ENCODE measurements at places on chromosomes 13 and 19. TPM values are rescaled to one million over a fixed set of nuclear protein-coding genes. Genes with fewer than 3 reads are reported as not detected.

The PRKCG gene
- total RNA-seq, result not detected

The PIAS4 gene
- total RNA-seq, result 29.5 TPM

The NOVA2 gene
- 0.54 TPM for total RNA-seq

The KASH5 gene
- total RNA-seq, result not detected

GRCh38 chr13:97220151-97220900 is 1.8 kb upstream of the MBNL2 start:
- DNase-seq, result no peak

DNA sequence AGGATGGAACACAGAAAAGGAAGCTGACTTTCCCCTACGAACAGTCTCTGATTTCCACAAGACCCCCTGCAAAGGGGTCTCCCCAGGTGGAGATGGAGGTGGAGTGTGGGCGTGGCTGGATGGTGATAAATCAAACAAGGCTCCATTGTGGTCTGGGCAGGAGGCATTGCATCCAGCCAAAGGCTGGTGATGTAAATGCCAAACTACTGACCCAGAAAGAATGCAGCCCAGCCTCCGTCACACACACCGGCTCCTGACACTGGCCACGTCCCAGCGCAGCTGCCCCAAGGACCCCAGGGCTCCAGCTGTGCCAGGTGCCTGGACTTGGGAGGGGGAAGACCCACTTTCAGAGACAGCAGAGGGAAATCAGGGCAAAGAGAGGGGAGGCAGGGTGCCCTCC is 6.3 kb downstream of the SLC7A1 start:
- peak; percentile 25 for DNase-seq

GRCh38 chr13:52835071-52835839 is 13.2 kb downstream of the PCDH8 start:
- DNase-seq, result no peak

- no peak for DNase-seq
Measured at GRCh38 chr13:107200491-107200890, 632.6 kb upstream of the ARGLU1 start.

- DNase-seq, result peak; percentile 79
Measured at GRCh38 chr19:49145573-49146407, 9.4 kb downstream of the HRC start.

GRCh38 chr19:18594824-18595373 is 6.3 kb downstream of the REX1BD start:
- DNase-seq, result no peak

DNA sequence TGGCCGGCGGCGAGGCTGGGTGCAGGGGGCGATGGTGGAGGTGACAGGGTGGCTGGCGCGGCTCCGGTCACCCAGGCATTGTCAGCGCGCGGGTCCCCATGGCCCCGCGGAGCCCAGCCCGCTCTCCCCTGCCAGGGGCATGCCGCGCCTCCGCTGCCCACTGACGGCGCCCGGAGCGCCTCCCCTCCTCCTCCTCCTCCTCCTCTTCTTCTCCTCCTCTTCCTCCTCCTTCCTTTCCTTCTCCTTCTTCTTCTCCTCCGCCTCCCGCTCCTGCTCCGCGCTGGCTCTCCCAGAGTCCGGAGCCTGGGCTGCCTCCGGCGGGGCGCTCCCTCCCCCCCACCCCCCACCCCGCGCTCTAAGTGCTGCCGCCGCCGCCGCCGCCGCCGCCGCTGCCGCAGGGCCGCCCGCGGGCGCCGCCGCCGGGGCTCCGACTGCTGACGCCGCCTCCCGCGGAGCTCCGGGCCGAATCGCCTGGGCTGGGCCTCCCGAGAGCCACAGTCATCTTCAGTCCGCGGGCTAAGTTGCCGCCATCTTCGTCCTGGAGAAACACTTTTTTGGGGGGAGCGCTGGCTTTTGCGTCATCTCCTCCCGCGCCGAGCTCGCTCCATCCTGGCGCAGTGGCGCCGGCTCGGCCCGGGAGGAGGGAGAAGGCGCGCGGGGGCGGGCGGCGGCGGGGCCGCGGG is 348.3 kb downstream of the LIG4 start:
- DNase-seq, result no peak

DNA sequence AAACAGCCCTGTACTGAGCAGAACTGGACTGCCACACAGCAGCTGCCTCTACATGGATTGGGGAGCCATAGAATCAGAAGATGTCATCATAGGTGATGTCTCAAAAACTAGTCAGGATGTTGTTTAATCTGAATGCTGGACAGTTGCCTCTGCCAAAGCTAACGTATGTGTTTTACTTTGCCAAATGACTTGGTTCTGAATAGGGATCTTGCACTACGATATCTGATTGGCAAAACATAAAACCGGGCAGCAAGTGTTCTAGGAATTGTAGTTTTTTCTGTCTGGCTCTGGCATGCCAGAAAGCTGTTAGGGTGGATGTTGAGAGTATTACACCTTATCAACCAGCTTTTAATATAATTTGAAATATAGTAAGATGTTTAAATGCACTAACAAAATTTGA is 645.9 kb downstream of the GPC5 start:
- DNase-seq, result no peak
